Fibroblast of the conjunctiva (primary cell): ENCODE measurements at places on chromosomes 7 and 10.

DNA sequence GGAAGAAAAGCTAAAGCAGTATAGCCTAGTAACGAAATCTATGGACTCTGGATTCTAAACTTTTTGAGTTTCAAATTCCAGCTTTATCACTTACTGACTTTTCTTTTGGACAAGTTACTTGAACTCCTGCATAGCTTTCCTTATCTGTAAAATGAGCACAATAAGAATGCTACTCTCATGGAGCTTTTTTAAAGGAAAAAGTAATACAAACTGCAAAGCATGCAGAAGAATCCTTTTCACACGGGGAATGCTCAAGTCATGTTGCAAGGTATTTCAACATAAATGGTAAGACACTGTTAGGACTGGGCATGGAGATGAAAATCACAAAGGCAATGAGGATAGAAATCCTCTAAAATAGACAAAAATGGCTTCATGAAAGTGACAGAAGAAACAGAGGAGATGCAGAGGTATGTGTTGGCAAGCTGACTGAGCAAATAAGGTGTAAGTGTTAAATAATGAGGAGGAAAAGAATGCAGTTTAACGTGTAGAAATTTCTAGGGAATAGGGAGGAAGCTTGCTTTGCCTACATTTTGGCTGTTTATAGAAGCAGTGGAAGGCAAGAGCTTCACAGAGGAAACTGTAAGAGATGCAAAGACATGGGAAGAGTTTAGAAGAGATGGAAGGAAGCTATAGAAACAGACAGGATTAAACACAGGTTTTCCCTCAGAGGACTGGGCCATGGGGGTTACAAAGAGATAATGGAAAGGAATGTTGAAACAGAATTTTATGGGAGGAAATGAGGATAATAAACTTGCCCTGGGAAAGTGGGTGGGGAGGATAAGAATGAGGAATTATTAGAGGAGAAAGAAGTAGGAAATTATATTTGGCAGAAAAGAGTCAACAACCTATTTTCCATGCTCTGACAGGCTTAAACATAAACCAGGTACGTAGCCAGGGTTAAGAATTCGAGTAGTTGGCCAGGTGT lies 28.8 kb upstream of the SNX13 start:
- no peak for DNase-seq

DNA sequence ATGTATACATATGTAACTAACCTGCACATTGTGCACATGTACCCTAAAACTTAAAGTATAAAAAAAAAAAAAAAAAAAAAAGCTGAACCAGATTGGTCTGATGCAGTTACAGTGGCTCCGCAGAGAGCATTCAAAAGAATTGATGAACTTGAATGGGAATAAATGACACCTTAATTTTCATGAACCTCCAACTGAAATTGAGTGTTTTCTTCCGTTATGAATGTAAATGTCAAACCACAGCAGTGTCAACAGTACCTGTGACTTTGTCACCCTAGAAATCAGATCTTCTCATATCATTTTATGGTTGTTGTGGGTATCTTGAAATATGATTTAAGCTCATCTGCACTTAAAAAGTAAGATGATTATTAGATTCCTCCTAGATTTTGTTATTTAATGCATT lies 32.7 kb upstream of the SRGN start:
- no peak for DNase-seq

GRCh38 chr10:132486539-132487121 lies 51.0 kb upstream of the INPP5A start:
- DNase-seq = no peak

GRCh38 chr10:78909221-78909620 lies 159.5 kb upstream of the ZMIZ1 start:
- no peak for DNase-seq

- no peak for DNase-seq
These were observed 250.5 kb downstream of the RAB11FIP2 start for GRCh38 chr10:117796130-117796745.

GRCh38 chr7:129615018-129615417 lies 3.5 kb downstream of the NRF1 start:
- DNase-seq = no peak

GRCh38 chr10:118209215-118209614 lies 132.9 kb downstream of the FAM204A start:
- no peak for DNase-seq

- DNase-seq = peak; percentile 12
These were observed 217.7 kb upstream of the KCND2 start for GRCh38 chr7:120055300-120055699.

- DNase-seq = no peak
These were observed 137.9 kb upstream of the HDAC9 start for GRCh38 chr7:18357691-18358090.

DNA sequence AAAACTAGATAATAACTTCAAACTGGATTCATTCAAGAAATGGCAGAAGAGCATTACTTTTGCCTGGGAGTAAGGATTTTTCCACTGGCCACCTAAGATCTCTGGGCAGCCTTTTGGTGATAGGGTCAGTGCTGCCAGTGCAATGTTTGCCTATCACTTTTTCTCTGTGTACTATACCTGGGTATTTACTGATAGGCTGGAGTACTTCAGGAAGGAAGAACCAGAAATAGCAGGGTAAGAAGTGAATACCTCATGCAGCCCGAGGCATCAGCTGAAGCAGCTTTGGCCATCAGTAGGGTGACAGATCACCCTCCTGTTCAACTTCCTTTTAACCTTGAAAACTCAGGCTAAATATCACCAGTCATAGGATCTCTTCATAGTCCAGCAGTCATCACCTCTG lies 5.5 kb upstream of the PAPSS2 start:
- no peak for DNase-seq

DNA sequence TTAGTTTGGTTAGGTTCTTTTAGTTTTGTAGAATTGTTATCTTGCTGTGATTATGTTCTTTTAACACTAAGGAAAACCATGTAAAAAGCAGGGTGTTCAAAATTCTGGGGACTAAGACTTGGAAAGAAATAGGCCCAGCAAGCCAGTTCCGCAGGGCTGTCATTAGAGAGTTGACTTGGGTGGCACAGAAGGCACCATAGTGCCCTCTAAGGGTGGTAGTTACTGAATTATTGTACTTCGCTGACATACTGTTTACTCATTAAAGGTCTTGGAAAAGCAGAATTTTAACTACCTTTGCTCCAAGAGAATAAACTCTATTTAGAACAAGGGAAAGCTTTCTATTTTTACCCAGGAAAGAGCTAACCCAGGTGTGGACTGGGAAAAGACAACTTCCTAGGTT lies 86.5 kb downstream of the OTUD1 start:
- no peak for DNase-seq
